Left lobe of liver (tissue), 2 donors: ENCODE measurements at places on chromosomes 4 and X. TPM values are rescaled to one million over a fixed set of nuclear protein-coding genes. Genes with fewer than 3 reads are reported as not detected.

DNA sequence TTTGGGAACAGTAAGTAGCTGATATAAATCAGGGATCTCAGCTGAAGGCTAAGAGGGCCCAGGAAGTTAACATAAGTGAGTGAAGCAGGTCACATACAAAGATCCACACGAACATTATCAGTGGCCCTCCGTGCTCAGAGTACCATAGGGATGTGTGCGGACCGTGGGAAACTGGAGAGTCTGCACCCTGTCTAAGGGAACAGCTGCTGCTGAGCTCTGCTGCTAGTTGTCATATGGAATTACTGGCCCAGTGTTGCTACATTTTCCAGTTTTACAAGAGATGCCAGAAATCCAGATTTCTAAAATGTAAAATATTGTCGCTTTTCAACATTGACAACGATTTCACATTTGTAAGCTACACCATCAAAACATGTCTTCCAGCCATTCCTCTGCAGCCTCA, 90.5 kb downstream of the RTL5 start:
- no peak for DNase-seq

DNA sequence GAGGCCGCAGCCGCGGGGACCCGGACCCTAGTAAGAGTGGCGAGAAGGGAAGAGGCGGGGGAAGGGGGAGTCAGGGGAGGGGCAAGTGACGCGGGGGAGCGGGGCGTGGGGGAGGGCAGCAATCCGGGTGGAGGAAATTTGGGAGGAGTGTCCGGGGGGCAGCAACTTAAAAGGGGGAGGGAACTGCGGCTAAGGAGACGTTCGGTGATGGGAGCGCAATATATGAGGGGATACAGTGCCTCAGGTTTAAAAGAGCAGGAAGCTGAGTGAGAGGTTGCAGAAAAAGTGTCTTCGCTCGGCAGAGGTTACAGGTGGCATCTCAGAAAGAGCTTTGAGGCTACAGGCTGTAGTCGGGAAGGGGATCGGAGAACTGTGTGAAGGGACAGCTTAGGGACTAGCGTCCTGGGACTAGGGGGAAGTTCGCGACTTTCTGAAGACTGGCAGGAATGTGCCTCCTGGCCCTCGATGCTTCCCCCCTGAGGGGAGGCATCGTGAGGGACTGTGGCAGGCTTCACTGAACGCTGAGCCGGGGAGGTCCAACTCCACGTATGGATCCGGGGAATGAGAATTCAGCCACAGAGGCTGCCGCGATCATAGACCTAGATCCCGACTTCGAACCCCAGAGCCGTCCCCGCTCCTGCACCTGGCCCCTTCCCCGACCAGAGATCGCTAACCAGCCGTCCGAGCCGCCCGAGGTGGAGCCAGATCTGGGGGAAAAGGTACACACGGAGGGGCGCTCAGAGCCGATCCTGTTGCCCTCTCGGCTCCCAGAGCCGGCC, 519 bp downstream of the FOXO4 start:
- DNase-seq, result no peak

- no peak for DNase-seq
Observed at GRCh38 chr4:173282256-173282562, 51.9 kb downstream of the HMGB2 start.

- no peak for DNase-seq
Observed at GRCh38 chrX:6052111-6052745, 176.4 kb downstream of the NLGN4X start.

Gene MAGEA4
- total RNA-seq, result not detected

- DNase-seq, result no peak
Observed at GRCh38 chr4:170446782-170447181, 357.0 kb upstream of the AADAT start.

DNA sequence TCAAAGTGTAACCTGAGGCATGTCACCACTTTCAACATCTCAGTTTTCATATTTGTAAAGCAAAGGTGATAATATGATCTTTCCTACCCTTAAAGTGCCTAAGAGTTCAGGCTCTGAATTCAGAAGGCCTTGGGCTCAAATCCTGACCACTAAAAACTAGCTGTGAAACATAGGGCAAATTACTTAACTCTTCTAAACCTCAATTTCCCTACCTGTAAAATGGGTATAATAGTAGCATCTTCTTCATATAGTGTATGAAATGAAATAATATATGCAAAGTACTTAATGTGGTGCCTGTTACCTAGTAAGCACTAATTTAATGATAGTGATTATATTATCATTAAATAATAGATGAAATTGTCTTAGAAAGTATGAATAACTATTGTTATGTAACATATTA, 7.0 kb upstream of the WDR44 start:
- no peak for DNase-seq

DNA sequence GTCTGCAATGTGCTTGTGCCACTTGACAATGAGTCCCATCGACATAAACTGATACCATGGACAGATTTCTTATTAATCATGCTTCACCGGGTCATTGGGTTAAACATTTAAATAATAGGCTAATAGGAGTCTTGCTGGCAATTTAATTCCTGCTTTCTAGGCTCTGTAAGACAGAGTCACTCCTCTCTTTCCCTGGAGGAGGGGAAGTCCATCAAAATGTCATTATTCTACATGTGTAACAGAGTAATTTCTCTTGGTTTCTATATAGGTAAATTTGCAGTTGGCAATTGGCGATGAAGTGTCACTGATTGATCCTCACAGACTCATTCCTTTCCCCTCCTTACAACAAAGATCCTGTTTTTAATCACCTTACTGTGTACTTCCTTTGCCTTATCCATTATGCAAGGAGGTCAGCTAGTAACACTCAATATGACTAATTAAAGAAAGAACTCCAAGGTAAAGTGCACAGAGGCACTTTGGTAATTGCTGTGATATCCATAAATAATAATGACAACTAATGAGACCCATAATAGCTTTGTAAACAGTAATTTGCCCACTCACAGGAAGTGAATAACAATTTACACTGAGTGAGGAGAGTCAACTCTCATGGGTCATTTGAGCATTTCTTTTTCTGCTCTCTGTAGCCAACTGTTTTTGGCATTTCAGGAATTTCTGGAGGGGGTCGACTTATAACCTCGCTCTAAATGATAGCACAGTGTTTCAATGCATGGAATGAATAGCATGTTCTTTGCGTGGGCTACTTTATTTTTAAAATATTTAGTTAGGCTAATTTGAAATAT, 184.0 kb downstream of the UGT8 start:
- no peak for DNase-seq

Gene AKAP14
- not detected for total RNA-seq

DNA sequence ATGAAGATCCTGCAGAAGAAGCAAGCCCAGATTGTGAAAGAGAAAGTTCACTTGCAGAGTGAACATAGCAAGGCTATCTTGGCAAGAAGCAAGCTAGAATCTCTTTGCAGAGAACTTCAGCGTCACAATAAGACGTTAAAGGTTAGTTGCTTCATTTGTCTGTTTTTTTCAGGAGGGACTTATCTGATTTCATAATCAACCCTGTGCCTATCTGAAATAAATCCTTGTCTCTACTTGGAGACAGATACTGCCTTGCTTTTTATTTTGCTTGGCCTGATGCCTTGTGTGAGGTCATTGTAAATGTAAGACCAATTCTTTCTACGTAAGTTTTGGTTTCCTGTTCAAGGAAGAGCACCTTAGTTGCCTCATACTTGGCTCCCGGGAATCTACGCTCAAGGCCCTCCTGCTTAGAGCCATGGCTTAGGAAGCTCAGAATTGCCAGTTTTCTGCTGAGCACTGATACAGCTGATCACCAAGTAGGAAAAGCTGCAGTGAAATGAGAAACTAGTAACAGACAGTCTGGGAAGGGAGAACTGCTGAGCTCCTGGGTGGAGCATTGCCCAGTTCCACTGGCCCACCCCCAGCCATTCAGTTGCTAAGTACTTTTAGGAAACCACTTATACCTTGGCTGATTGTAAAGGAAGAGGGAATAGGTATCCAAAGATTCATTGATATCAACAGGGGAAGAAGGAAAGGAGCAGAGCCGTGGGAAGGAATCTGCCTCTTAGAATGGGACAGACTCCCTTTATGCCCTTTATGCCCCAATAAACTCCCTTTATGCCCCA, 41.8 kb downstream of the RBBP7 start:
- no peak for DNase-seq

- no peak for DNase-seq
Observed at GRCh38 chr4:73662709-73663546, 42.7 kb upstream of the RASSF6 start.

Gene CCDC110
- total RNA-seq, result 0.30 TPM

- DNase-seq, result no peak
Observed at GRCh38 chrX:130952266-130953043, 49.4 kb upstream of the ENOX2 start.

Gene COPS4
- 10.6 TPM for total RNA-seq

GRCh38 chr4:38730830-38731646, 51.8 kb downstream of the TLR10 start:
- peak; percentile 81 for DNase-seq

Gene CTAG1B
- total RNA-seq, result not detected

DNA sequence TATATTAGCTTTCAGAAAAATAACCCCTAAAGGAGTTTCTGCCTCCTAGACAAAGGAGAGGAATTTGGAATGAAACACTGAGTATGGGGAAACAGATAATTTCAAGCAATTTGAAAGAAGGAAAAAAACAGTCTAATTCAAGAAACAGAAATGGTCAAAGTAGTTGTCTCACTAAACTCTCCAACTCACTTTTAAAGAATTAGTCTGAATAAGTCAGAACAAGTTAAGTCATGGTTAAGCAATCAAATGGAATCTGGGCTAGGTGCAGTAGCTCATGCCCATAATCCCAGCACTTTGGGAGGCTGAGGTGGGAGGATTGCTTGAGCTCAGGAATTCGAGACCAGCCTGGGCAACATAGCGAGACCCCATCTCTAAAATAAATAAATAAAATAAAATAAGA, 95.7 kb upstream of the GRIA3 start:
- DNase-seq, result no peak

Gene NRK
- 0.10 TPM for total RNA-seq

Gene NR3C2
- total RNA-seq, result 12.0 TPM

GRCh38 chr4:3867403-3868100, 101.4 kb downstream of the ADRA2C start:
- no peak for DNase-seq

DNA sequence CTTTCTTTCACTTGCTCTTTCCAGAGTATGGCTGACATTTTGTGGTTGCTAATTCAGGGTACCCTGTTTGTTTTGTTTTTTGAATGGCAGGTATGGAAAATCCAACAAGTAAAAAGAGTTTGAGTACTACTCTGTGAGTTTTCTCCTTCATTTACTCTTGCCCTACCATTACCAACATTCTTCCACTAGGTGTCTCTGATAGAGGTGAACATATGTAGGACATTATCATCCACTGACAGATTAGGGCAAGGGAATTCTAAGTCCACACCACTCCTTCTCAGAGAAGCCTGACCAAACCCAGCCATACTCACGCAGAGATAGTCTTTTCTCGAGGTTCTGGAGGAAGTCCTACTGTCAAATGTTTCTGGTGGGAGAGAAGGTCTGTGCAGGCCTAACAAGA, 36.7 kb upstream of the HDAC8 start:
- DNase-seq, result no peak

Gene TMA16
- total RNA-seq, result 7.3 TPM

Gene RPS6KA6
- total RNA-seq, result 0.58 TPM

Gene PKD2
- total RNA-seq, result 6.5 TPM

DNA sequence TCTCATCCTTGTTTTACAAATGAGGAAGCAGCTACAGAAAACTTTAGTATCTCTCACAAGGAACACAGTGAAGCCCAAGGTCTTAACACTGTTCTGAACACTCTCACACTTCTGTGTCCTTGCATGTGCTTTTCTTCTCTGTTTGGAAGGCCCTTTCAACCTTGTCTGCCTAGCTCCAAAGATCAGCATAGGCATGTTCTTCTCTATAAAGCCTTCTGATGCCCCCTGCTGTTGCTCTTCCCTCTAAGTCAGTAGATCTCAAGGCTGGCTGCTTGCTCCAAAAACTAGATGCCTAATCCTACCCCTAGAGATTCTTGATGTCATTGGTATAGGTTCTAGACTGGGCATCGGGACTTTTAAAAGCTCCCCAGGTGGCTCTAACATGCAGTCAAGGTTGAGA, 5.9 kb downstream of the APOO start:
- DNase-seq, result peak; percentile 56

Gene OPHN1
- 1.6 TPM for total RNA-seq

GRCh38 chr4:52704133-52704532, 45.0 kb upstream of the USP46 start:
- DNase-seq, result no peak

GRCh38 chrX:136192839-136193414, 45.6 kb downstream of the FHL1 start:
- DNase-seq, result no peak

DNA sequence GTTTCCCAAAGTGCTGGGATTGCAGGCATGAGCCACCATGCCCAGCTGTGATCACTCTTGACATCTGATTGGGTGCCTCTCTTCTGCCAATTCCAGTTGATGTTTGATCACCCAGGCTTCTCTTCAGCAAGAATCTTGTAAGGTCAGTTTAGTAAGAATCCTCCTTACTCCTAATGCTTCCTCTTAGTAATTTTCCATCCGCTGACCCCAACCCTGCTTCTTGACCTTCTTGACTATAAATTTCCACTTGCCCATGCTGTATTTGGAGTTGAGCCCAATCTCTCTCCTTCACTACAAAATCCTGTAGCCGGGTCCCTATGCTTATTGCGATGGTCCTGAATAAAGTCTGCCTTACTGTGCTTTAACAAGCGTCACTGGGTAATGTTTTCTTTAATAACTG, 75.4 kb downstream of the DDIT4L start:
- no peak for DNase-seq

DNA sequence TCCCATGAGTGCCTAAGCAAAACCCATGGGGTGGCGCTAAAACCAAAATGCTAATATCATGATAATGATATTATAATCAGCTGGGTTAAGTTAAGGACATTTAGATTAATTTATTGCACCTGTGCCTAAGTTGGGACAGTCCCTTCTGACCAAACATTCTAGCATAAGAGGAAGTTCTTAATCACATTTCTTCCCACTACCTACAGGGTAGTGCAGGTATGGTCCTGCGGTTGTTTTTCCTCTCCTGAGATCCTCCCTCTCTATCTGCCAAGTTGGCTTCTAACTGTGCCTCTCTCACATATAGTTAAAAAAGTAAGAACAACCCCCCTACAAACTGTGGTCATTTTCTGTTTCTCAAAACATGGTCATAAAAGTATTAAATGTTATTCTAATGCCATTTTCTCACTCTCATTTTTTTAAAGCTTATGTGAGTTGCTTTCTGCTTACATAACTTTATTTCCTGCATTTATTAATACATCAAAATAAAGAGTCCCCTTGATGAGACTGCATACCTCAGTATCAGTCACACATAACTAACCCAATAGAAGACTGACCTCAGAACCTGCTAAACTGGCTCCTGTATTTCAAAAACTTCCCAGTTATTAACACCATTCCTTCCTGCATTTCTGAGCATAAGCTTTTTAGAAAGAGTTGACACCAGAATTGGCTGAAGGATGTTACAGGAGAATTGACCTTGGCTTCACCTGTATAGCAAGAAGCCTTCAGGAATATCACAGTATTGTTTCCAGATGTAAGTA, 1332.5 kb downstream of the FSTL5 start:
- no peak for DNase-seq
